Fibroblast of the conjunctiva (primary cell): ENCODE measurements at places on chromosomes 1 and 21.
A peak's percentile ranks its signal among the peaks of the same experiment; 100 is the strongest.

GRCh38 chr1:27891196-27891889 is 19.0 kb downstream of the THEMIS2 start:
- no peak for DNase-seq

- no peak for DNase-seq
Measured at GRCh38 chr1:3292051-3292722, 162.3 kb upstream of the ARHGEF16 start.

DNA sequence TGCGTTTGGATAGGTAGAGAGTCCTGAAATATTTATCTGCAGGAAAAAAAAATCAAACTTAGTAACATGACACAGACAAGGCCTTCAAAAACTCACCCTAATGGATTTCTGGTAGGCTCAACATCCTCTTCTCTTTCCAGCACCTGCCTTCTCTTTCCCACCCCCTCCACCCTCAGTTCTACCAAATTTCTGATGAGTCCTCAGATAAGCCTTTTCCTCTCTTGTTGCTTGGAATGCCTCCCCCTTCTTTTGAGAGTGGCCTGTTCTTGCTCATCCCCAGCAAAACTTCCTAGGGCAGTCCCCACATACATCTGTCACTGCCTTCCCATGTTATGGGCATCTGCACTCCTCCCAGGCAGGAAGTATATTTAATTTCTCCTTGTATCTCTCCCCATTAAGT is 7.6 kb upstream of the LBR start:
- DNase-seq, result no peak

DNA sequence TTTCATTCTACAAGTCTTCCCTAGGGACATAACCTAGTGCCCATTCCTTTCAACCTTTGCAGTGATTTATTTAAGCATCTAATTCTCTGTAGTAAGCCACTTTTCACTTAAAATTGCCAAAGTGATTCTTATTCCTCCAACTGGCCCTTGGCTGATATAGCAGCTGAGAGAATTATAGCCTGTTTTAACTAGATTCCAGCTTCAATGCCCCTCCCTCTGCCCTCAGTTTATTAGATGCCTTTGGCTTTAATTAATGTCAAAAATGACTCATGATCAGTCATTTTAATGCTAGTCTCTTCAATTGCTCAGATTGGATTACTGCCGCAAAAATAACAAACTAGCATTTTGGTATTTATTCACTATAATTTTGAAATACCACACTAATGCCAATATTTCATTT is 145.4 kb upstream of the KCTD3 start:
- no peak for DNase-seq

- no peak for DNase-seq
Measured at GRCh38 chr1:203187689-203188264, 1.3 kb upstream of the CHI3L1 start.

GRCh38 chr1:225541383-225541782 is 111.5 kb downstream of the ENAH start:
- DNase-seq, result no peak

DNA sequence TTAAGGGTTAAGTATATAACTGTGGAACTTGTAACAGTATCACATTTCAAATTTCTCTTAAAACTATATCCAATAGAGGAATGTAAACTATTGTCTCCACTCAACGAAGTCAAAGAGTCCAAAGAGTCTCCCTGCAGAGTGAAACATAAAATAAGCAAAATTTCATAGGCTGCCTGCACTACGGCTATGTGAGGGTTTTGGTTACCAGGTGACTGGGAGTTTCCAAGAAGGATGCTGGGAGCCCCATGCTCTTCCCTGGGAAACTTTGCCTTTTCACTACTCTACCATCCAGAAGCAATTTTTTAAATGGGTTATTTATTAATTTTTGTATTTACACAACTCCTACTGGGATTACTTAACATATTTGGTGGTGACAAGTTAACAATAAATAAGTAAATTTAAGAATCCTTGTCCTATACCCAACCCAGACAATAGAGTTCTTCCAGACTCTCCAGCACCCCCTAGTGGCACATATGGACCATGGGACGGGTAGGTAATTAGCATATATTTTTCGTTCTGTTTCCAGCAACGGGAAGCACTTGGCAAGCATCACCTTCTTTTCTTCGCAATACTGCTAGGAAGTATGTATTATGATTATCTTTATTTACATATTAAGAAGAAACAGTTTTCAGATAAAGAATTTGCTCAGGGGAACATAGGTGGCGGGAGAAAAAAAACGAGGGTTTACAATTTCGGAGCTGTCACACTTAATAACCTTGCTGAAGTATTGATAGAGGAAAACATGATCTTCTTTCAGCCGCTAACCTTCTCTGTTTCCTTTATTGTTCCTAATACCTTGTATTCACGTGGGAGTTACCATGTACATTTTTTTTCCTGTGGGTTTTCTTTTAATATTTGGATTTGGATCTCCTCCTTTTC is 3.5 kb downstream of the FMO2 start:
- peak; percentile 74 for DNase-seq

DNA sequence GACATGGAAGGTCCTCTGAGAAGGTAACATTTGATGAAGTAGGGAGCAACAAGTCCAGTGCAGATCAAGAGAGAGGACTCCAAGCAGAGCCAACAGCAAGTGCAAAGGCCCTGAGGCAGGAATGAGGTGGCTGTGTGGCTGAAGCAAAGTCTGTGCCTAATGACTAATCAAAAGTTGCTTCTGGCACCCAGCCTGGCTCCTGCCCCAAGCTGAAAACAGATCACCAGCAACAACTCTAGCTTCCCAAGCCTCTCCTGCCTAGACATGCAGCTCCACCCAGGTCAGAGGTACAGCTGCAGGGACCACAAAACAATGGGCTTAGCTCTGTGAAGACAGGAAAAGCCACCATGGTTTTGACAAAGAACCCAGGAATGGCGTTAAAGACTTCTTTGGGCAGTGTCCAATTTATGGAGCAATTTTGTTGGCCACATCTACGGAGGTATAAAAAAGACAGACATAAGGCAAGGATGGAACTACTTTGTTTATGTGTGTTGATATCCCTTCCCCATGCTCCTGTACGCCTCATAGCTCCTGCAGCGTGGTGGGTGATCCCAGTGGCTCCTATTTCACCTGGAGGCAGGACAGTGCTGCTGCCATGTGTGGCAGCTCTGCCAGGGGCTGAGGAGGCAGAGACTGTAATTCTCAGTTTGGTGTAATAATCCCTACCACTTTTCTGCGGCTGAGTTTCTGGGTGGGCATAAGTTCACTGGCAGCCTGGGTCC is 26.4 kb upstream of the IGSF3 start:
- DNase-seq, result peak; percentile 51

- no peak for DNase-seq
Measured at GRCh38 chr1:229112832-229113548, 157.9 kb upstream of the RAB4A start.

DNA sequence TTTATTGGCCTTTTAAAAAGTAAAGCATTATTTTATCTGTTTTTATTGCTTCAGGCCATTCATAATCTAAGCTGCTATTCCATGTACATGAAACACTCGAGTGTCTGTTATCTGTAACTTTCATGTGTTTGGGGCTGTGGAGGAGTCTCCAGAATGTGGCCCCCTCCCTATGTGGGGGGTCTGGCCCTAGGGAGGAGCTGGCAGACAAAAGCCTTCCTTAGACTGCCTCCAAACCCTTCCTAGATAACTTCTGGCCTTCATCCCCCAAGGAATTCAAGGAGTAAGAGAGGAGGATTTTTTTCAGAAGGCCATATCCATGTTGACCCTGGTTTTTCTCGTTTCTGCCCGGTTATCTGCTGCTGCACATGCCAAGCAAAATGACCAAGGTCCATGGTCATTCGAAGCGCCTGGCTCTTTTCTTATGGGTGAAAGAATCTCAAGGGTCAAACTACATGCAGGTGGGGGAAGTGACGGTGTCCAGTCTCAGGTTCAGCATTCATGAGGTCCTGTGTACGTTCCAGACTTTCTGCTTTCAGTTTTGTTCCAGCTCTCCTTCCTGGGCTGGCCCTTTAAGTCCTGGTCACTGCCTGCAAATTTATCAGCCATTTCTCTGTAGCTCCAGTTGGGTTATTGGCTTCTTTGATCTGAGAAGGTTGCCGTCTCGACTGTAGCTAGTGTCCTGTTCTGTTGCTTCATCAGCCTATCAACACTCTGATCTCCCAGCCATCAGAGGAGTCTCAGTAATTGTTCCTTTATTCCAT is 8.3 kb downstream of the TENT5C start:
- DNase-seq, result no peak

GRCh38 chr1:153395776-153396175 is 4.9 kb upstream of the S100A8 start:
- no peak for DNase-seq

- DNase-seq, result no peak
Measured at GRCh38 chr1:242057745-242058115, 58.8 kb upstream of the MAP1LC3C start.

- peak; percentile 21 for DNase-seq
Measured at GRCh38 chr1:184910691-184911091, 63.6 kb downstream of the NIBAN1 start.

DNA sequence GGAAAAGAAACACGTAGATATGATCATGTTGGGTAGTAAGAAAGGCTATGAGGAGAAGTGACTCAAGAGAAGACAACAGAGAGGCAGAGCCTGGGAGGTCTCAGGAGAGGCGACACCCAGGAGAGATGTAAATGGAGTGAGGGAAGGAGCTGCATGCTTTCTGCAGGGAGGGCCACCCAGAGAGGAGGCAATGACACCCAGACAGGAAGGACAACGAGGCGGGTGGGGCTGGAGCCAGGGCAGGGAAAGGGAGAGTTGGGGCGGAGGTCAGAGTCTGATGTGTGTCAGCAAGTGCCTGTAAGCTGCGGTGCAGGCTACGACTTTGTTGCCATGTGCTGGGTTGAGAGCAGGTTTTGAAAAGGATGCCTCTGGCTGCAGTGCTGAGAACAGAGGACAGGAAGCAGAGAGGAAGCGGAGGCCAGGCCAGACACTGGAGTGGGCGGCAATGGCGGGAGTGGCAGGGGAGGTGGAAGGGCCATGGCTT is 31.3 kb downstream of the SLC1A7 start:
- DNase-seq, result no peak

DNA sequence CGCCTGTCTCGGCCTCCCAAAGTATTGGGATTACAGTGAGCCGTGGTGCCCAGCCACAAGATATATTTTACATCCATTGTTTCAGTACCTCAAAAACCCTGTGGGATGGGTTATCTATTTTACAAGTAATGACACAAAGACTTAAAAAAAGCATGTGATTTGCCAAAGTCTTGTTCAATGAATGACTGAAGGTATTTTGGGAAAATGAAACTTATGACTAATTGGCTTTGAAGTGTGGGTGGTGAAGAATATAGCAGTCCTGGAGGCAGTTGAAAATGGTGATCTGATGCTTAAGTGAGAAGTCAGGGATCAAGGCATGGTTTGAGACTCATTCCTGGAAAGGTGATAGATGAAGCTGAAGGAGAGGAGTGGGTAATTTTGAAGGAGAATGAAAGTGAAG is 3.0 kb downstream of the SWT1 start:
- DNase-seq, result no peak

- DNase-seq, result no peak
Measured at GRCh38 chr21:28272272-28272992, 720.2 kb downstream of the LTN1 start.

GRCh38 chr1:108678706-108679105 is 13.4 kb upstream of the PRPF38B start:
- no peak for DNase-seq

DNA sequence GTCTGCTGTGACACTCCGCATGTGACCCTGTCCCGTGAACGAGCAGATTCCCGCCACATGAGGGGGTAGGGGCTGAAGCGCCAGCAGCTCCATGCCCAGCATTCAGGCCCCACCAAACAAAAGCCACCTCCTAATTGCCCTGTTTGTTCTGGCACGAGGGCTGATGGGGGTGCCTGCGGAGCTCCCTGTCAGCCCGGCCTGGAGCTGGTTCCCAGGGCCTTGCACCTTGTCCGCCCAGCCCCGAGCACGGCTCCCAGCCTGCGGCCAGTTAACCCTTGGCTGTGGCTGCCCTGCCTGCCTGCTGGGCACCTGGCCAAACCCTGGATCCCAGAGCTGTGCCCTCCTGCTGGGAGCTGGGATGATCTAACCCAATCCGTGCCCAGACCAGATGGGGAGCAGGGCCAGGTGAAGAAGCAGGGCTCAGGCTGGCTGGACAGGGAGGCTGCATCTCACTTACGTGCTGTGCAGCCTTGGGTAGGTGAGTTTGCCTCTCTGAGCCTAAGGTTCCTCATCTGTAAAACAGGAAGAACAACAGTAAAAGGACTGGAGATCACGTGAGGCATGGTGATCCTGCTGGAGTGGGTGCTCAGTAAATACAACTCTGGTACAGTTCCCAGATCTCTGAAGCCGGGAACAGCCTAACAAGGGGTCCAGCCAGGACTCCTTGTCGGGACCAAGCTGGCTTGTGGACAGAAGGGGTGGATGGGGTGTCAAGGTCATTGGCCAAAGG is 110.9 kb upstream of the IFFO2 start:
- DNase-seq, result no peak

GRCh38 chr1:85708829-85709227 is 595 bp upstream of the ZNHIT6 start:
- DNase-seq, result no peak
